ENCODE measurements at places on chromosomes 7 and 10.

DNA sequence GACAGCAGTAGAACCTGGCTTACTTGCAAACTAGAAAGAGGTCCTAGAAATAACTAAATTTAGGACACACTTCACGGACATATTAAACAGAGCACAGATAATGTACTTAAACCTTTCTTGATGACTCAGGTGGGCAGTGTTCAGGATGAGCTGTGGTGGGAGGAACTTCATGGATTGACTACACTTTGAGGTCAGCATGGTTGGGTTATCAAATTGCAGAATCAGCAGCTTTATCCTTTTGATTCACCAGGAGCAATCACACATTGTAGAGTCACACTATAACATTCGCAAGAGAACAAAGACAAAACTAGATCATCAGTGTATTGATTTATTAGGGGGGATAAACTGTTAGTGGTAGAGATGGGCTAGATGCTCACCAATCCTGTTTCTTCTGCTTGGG, 38.6 kb upstream of the AGK start:
- DNase-seq: no peak

DNA sequence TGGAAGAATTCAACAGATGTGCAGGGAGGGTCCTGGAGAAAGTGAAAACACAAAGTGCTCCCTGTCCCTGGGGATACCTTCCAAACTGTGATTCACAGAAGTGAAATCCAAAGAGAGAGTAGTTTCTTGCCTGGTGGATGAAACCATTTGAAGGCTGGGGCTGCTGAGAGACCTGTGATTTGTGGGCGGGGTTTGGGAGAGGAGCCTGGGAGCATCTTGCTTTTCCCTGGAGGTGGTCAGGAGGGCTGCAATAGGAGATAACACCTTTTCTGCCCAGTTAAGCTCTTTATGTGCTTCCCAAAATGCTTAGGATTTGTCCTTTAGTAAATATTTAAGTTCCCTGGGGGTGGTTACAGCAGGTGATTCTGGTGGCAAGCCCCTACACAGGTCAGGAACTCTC, 105.3 kb upstream of the TPK1 start:
- DNase-seq: no peak

- DNase-seq: no peak
Observed at GRCh38 chr7:128303643-128304042, 40.1 kb downstream of the RBM28 start.

- no peak for DNase-seq
Observed at GRCh38 chr7:10704653-10705052, 269.0 kb upstream of the PHF14 start.

- no peak for DNase-seq
Observed at GRCh38 chr7:138750901-138751464, 46.8 kb upstream of the TMEM213 start.

- no peak for DNase-seq
Observed at GRCh38 chr7:121323515-121324302, 5.1 kb upstream of the WNT16 start.

DNA sequence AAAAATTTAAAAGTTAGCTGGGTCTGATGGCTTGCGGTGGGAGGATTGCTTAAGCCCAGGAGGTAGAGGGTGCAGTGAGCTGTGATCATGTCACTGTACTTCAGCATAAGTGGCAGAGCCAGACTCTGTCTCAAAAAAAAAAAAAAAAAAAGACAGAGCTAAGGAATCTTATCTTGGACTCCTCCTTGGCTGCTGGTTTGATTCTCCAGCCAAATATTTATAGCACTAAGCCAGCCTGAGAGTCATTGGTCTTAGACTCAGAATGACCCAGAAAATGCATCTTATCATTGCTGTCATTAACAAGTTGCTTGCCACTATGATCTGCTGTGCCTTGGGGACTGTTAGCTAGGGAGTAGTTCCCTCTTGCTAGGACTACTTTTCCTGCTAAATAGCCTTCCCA, 164.7 kb downstream of the GNAT3 start:
- DNase-seq: no peak

DNA sequence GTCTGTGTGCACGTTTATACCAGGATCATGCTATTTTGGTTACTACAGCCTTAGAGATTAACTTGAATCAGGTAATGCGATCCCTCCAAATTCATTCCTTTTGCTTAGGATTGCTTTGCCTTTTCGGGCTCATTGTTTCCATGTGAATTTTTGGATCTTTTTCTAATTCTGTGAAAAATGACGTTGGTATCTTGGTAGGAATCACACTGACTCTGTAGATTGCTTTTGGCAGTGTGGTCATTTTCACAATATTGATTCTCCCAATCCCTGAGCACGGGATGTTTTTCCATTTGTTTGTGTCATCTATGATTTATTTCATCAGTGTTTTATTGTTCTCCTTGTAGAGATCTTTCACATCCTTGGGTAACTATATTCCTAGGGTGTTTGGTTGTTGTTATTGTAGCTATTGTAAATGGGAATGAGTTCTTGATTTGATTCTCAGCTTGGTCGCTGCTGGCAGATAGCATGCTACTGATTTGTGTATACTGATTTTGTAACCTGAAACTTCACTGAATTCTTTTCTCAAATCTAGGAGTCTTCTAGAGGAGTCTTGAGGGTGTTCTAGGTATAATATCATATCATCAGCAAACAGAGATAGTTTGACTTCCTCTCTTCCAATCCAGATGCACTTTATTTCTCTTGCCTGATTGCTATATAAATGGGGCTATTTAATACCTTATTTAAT, 18.2 kb downstream of the SNX8 start:
- no peak for DNase-seq

- DNase-seq: no peak
Observed at GRCh38 chr10:12541446-12542067, 192.2 kb downstream of the CAMK1D start.

GRCh38 chr10:97914837-97915211, 65.2 kb downstream of the GOLGA7B start:
- peak; percentile 80 for DNase-seq

- DNase-seq: no peak
Observed at GRCh38 chr7:148854983-148855382, 29.1 kb downstream of the EZH2 start.

GRCh38 chr7:79531905-79532664, 78.6 kb upstream of the MAGI2 start:
- DNase-seq: no peak

GRCh38 chr10:131773370-131774343, 127.2 kb upstream of the PPP2R2D start:
- no peak for DNase-seq

DNA sequence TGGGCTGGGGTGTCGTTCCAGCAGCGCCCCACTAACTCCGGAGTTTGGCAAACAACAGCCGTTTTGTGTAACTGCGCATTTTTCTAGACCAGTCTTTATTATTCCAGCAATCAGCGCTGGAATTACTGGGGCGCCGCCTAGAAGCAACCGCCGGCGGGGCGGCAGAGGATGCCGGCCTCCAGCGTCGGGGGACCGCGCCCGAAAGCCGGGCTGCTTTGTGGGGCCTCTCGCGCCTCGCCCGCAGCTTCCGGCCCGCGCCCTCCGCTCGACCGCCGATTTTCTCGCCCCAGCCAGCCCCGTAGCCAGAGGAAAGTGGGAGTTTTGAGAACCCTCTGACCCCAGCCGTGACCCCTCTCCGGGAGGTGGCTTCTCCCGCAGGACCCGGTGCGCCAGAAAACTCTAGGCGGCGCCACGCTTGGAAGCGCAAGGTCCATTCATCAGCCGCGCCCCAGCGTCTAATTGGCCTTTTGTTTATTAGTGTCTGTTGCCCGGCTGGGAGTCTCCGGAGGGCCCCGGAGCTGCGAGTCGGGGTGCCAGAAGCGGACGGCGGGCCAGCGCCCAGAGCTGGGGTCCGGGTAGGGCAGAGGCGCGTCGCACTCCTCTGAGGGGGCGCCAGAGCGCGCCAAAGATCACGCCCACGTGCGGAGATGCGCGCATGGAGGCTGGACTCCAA, 10.7 kb downstream of the EMX2 start:
- no peak for DNase-seq

DNA sequence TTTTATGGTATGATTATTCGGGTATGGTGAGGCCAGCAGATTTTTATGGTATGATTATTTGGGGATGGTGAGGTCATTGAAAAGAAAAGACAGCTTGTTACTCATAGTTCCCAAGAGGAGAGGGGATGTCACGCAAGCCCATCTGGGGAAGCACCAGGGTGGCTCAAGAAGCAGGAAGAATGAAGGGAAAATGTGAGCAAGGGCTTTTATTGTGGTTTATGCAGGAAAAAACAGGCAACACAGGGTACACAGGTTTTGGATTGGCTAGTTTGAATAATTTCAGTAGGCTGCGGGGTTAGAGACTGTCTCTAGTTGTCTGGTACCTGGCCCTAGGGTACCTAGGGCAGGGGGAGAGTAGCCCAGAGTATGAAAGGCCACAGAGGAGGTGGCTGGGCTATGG, 26.8 kb upstream of the DGKI start:
- no peak for DNase-seq

- no peak for DNase-seq
Observed at GRCh38 chr7:130970196-130970595, 236.2 kb upstream of the KLF14 start.

- DNase-seq: no peak
Observed at GRCh38 chr10:75662715-75663114, 231.3 kb downstream of the LRMDA start.

GRCh38 chr10:42734536-42734935, 48.1 kb upstream of the BMS1 start:
- DNase-seq: no peak

- DNase-seq: no peak
Observed at GRCh38 chr7:33876596-33877274, 28.6 kb upstream of the BMPER start.

DNA sequence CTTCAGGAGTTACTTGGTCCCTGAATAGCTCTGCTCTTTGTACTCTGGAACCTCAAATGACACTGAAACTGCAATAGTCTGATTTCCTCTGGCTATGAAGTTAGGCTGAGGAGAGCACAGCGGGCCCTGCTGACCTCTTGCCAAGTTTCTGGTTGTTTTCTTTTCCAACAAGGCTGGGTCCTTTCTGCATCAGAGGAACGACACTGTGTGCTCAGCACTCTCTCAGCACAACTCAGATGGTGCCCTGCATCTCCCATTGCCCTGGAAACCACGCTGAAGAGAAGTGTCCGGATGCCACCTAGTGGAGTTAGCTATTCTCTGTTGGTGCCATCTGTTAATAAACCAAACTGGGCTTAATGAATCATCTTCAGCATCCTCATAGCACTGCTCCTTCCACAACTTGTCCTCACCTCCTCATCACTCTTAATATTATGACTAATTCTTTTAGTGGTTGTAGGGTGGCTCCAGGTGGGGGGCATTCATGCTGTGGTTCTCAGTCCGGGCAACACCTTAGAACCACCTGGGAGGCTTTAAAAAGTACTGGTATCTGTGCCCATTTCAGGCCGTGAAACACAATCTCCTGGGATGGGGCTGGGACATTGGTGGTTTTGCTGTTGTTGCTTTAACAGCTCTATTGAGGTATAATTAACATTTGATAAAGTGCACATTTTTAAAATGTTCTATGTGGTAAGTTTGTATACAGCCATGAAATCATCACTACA, 8.2 kb upstream of the EFCAB10 start:
- peak; percentile 73 for DNase-seq

- no peak for DNase-seq
Observed at GRCh38 chr10:91206427-91206826, 14.0 kb upstream of the PCGF5 start.

GRCh38 chr7:131502810-131503508, 53.5 kb downstream of the PODXL start:
- DNase-seq: no peak

DNA sequence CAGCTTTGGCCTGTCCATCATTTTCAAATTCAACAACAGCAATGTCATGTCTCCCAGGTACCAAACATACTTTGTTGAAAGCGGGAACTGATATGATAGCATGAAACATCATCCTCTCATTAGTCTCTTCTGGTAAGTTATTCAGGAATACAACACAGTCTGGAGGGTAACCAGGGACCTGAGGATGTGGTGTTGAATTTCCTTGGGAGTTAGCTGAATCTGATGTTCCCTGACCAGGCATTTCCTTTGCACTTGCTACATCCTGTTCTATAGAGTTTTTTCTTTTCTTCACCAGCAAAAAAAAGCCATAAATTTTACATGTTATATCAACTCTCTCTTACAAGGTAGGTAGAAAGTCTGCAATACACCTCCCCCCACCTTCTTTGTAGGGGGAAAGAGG, 97.8 kb upstream of the AFAP1L2 start:
- no peak for DNase-seq

GRCh38 chr10:108735380-108735779, 1187.9 kb downstream of the XPNPEP1 start:
- no peak for DNase-seq

DNA sequence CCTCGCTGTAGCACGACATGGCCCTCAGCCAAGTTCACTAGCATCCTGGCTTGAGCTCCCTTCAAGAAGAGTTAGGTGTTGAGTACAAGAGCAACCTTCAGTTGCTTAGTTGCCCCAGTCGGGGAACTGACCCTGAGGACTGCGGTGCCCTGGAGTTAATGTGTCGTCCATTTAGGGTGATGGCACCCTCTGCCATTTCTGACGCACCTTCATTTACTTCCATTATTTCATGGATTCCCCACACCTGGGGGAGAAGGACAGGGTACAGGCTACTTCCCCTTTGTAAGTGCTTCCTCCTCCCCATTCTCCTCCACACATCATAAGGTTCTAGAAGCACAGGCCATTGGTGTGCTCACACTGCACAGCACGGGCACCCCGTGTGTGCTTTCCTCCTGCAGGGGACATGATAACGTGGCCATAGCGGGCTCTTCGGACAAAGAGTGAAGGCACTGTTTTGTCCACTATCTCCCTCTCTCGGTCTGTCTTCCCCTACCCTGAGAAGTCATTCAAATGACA, 1.8 kb downstream of the ALOX5 start:
- no peak for DNase-seq

- no peak for DNase-seq
Observed at GRCh38 chr7:13742126-13742525, 247.3 kb downstream of the ETV1 start.

DNA sequence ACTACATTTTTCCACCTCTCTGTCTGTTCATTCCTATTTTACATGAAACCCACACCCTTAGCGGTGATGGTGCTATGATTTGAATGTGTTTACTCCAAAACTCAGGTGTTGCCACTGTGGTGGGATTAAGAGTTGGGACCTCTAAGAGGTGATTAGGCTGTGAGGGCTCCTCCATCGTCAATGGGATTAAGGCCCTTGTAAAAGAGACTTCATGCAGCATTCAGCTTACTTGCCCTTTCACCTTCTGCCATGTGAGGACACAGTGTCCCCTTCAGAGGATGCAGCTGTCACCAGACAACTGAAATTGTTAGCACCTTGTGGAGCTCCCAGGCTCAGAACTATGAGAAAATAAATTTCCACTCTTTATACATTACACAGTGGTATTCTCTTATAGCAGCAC, 182.2 kb downstream of the NOC3L start:
- no peak for DNase-seq

- no peak for DNase-seq
Observed at GRCh38 chr7:69676247-69676646, 78.0 kb downstream of the AUTS2 start.

- no peak for DNase-seq
Observed at GRCh38 chr7:91374321-91374989, 110.2 kb downstream of the FZD1 start.

DNA sequence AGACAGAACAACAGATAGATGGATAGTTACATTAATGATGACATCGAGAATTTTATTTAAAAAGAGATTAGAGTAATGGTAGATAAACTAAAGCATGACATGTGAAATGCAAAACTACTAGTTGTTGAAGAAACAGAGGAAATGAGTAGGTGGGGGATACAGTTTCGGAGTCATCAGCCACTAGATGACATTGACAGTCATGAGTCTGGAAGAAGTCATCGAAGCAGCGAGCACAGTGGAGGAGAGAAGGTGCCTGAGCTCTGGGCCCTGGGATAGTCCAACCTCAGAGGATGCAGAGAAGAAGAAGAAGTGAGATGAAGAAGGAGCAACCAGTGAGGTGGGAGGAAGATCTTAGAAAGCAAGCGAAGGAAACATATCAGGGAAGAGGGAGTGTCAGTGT, 20.2 kb upstream of the SEC61A2 start:
- no peak for DNase-seq
